ENCODE measurements at places on chromosomes 1 and 21. TPM values are rescaled to one million over a fixed set of nuclear protein-coding genes. Genes with fewer than 3 reads are reported as not detected.
A peak's percentile ranks its signal among the peaks of the same experiment; 100 is the strongest.

DNA sequence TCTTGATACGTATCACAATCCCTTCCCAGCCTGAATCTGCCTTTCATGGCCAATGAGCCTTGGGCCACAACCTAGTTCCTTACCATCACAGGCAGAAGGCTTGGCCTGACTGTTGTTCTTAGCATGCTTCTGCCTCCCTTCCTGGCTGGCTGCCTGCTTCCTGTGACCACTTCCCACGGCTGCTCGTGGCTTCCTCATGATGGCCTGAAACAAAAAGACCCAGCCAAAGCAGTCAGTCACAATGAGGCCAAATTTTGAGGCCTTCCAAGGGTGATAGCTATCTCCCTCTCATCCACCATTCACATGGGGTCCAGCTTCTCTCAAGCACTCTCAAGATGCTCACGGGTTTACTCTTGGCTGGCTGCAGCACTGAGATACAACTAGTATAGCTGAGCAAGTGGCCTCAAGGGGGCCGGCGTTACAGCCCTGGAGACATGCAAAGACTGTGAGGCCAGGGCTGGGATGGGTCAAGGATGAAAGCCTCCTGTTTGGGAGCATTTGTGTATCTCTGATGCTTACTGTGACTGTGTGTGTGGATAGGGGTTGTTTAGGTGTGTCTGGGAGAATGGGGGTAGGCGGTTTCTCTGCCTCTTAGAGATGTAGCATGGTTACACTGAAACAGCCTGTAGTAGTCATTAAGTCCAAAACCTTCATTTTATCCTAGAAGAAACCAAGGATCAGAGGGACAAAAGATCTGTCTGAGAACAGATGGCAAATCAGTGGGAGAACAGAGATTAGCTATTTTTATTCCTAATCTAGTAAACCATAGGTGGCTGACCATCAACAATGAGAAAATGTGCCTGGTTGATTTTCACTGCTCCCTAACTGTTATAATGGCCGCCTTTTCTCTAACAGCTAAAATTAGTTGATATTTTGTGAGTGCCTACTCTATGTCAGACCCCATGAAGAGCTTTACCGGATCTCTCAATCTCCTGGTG, 5.4 kb upstream of the TOE1 start:
- no peaks in the 10 kb centered on the region for H3K27me3 ChIP-seq
- no peaks in the 10 kb centered on the region for H3K36me3 ChIP-seq
- H3K4me3 ChIP-seq: no peak overlapping the region
- no peak overlapping the region for H3K27ac ChIP-seq
- H3K4me1 ChIP-seq: peaks cover 9% of the 10 kb centered on the region
- DNase-seq: no peak

GRCh38 chr1:39003794-39004193, 12.7 kb downstream of the AKIRIN1 start:
- peak; percentile 72 for DNase-seq
- no peaks in the 10 kb centered on the region for H3K27me3 ChIP-seq
- peaks cover 18% of the 10 kb centered on the region for H3K4me1 ChIP-seq
- H3K4me3 ChIP-seq: no peak overlapping the region
- peak overlapping the region; percentile 29 for H3K27ac ChIP-seq
- peaks cover 85% of the 10 kb centered on the region for H3K36me3 ChIP-seq

GRCh38 chr1:241648159-241648558, 3.9 kb upstream of the WDR64 start:
- no peak for DNase-seq
- H3K27me3 ChIP-seq: no peaks in the 10 kb centered on the region
- H3K27ac ChIP-seq: no peak overlapping the region
- no peak overlapping the region for H3K4me3 ChIP-seq
- H3K36me3 ChIP-seq: no peaks in the 10 kb centered on the region

- H3K27ac ChIP-seq: no peak overlapping the region
- no peaks in the 10 kb centered on the region for H3K27me3 ChIP-seq
- no peaks in the 10 kb centered on the region for H3K36me3 ChIP-seq
- H3K4me3 ChIP-seq: no peak overlapping the region
- DNase-seq: peak; percentile 74
Observed at GRCh38 chr1:177945943-177946650, 23.8 kb downstream of the SEC16B start.

DNA sequence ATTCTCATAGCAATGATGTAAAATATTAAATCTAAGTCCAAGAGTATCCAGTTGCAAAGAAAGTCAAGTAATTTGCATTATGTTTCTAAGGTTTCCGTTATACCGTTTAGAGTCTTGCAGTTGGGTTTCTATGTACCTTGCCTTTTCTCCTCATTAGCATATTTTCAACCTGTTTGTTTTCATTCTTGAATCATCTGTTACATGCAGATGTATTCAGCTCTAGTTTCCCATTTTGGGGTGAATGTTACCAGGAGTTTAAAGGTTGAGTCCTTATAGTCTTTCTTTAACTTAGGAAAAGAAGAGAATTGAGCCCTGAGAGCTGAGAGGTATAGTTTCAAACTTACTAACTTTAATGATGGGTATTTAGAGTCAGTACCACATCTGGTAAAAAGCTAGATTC, 139.9 kb downstream of the NFIA start:
- H3K4me3 ChIP-seq: peak overlapping the region; percentile 60
- H3K27ac ChIP-seq: peak overlapping the region; percentile 50
- no peaks in the 10 kb centered on the region for H3K27me3 ChIP-seq
- DNase-seq: no peak

DNA sequence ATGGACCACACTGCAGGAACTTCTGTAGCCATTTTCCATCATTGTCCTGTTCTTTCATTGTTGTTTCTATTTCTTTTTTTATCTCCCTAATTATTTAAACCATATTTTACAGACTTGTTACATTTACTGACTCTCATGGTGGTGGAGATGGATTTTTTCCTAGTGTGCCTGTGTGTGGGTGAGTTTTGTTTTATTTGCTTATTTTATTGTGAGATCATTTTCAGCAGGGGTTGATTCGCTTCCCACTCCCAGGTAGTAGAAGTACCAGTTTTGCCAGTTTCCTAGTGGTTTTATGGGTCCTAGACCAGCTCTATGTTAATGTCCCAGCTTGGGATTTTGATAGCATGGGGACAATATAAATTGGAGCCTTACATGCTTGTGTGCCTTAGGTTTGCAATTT, 80.0 kb upstream of the BACH1 start:
- H3K4me3 ChIP-seq: no peak overlapping the region
- H3K36me3 ChIP-seq: no peaks in the 10 kb centered on the region
- H3K27ac ChIP-seq: peak overlapping the region; percentile 74
- no peaks in the 10 kb centered on the region for H3K27me3 ChIP-seq
- peaks cover 15% of the 10 kb centered on the region for H3K4me1 ChIP-seq

GRCh38 chr1:67792741-67793458, 40.4 kb downstream of the GNG12 start:
- H3K4me1 ChIP-seq: peaks cover 65% of the 10 kb centered on the region
- H3K27ac ChIP-seq: peak overlapping the region; percentile 88
- H3K27me3 ChIP-seq: no peaks in the 10 kb centered on the region
- H3K4me3 ChIP-seq: peak overlapping the region; percentile 48

- H3K27ac ChIP-seq: no peak overlapping the region
- H3K4me3 ChIP-seq: no peak overlapping the region
- no peaks in the 10 kb centered on the region for H3K4me1 ChIP-seq
- no peak for DNase-seq
Observed at GRCh38 chr1:181366910-181367309, 116.4 kb upstream of the CACNA1E start.

- peaks cover 26% of the 10 kb centered on the region for H3K4me1 ChIP-seq
- peak overlapping the region; percentile 79 for H3K27ac ChIP-seq
- peaks cover 15% of the 10 kb centered on the region for H3K36me3 ChIP-seq
- DNase-seq: peak; percentile 78
Observed at GRCh38 chr1:248841702-248842395, 3.8 kb downstream of the ZNF672 start.

- peaks cover 47% of the 10 kb centered on the region for H3K36me3 ChIP-seq
- H3K4me3 ChIP-seq: no peak overlapping the region
- DNase-seq: peak; percentile 73
- peak overlapping the region; percentile 80 for H3K27ac ChIP-seq
- peaks cover 56% of the 10 kb centered on the region for H3K4me1 ChIP-seq
- no peaks in the 10 kb centered on the region for H3K27me3 ChIP-seq
Observed at GRCh38 chr1:85344256-85344694, 67.8 kb upstream of the BCL10 start.

GRCh38 chr1:218377143-218377660, 32.1 kb downstream of the TGFB2 start:
- no peaks in the 10 kb centered on the region for H3K36me3 ChIP-seq
- peaks cover 59% of the 10 kb centered on the region for H3K4me1 ChIP-seq
- H3K27ac ChIP-seq: peak overlapping the region; percentile 75
- no peaks in the 10 kb centered on the region for H3K27me3 ChIP-seq
- peak; percentile 93 for DNase-seq

DNA sequence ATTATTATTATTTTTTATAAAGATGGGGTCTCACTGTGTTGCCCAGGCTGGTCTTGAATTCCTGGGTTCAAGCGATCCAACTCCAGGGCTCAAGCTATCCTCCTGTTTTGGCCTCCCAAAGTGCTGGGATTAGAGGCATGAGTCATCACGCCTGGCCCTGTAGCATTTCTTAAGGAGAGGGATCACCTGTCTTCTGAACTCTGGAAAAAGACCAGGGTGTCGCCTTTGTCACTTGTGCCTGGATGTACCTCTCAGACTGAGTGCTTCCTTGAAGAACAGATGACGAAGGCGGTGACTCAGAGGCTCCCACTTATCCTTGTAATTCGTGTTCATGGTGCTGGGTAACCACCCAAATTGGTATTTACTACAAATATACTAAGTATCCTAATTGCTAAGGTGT, 2.4 kb upstream of the CGN start:
- H3K27me3 ChIP-seq: peaks cover 88% of the 10 kb centered on the region
- no peaks in the 10 kb centered on the region for H3K36me3 ChIP-seq
- no peak for DNase-seq
- H3K4me3 ChIP-seq: no peak overlapping the region

DNA sequence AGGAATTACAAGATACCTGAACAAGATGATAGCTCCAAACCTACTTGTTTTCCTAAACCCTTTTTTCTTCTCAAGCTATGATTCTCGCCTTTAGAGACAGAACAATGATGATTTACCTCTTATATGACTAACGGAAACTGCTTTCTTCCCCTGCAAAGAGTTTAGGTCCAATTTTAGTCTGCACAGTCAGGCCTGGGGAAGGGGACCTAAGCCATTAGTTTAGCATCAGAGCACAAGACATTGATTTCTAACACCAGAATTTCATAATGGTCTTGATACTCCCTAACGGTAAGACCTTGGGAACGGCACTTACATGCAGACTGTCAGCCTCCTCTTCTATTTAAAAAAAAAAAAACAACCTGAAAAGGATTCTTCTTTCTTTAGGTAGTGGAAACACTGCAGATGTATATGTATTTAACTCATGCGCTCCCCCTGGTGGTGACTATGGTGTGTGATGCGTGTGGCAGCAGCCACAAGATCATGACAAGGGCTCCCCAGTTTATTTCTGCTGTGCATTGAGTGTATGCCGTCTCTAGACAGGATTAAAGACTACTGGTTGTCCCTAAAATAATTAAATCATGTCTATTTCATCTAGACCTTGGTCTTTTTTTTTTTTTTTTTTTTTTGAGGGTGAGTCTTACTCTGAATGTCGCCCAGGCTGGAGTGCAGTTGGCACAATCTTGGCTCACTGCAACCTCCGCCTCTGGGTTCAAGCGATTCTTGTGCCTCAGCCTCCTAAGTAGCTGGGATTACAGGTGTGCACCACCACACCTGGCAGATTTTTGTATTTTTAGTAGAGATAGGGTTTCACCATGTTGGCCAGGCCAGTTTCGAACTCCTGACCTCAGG, 37.3 kb upstream of the TMEM222 start:
- no peak overlapping the region for H3K4me3 ChIP-seq
- H3K36me3 ChIP-seq: no peaks in the 10 kb centered on the region
- no peak overlapping the region for H3K27ac ChIP-seq
- H3K4me1 ChIP-seq: no peaks in the 10 kb centered on the region
- H3K27me3 ChIP-seq: no peaks in the 10 kb centered on the region

GRCh38 chr1:228989992-228990827, 254.9 kb downstream of the RHOU start:
- no peaks in the 10 kb centered on the region for H3K36me3 ChIP-seq
- no peak for DNase-seq
- H3K4me3 ChIP-seq: no peak overlapping the region
- H3K27me3 ChIP-seq: no peaks in the 10 kb centered on the region

DNA sequence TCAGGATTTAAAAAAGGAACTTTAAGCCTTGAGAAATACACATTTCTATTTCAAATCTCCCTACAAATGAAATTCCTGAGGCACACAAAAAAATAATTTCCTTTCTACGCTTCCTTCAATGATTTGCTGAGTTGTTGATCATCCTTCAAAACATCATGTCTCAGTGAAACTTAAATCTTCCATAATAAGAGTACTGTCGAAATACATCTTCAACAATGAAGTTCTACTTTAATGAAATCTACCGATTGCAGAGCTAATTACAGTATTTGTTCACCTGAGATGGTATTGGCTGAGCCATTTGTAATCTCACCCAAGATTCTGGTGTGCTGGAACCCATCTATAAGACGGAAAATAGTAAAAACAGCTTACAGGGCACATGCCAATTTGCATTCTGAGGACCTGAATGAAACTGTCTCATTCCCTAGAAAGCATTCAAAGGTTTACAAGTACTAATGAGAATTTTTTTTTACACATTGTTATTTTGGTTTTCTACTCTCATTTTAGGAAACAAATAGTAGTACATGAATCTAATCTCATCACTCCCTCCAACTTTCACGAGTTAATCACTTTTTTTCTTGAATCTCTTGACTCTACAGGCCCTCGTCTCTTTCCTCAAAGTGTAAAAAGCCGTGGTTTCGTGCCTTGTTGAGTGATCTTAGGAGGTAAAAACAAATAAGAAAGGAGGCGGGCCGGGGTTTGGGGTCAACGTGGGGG, 1.1 kb downstream of the CHML start:
- no peaks in the 10 kb centered on the region for H3K27me3 ChIP-seq
- H3K27ac ChIP-seq: no peak overlapping the region
- peak overlapping the region; percentile 84 for H3K4me3 ChIP-seq
- peaks cover 6% of the 10 kb centered on the region for H3K36me3 ChIP-seq
- peak; percentile 32 for DNase-seq
- peaks cover 32% of the 10 kb centered on the region for H3K4me1 ChIP-seq

GRCh38 chr1:21966247-21967000, 10.4 kb upstream of the CELA3B start:
- no peaks in the 10 kb centered on the region for H3K36me3 ChIP-seq
- peak; percentile 89 for DNase-seq
- H3K27me3 ChIP-seq: no peaks in the 10 kb centered on the region

- H3K27ac ChIP-seq: no peak overlapping the region
- H3K36me3 ChIP-seq: peaks cover 5% of the 10 kb centered on the region
- no peak overlapping the region for H3K4me3 ChIP-seq
Observed at GRCh38 chr21:43739621-43740435, 20.9 kb downstream of the PDXK start.

IL23R gene
- total RNA-seq: not detected

AMY1B gene
- not detected for total RNA-seq

LRRC38 gene
- not detected for total RNA-seq

CRNN gene
- total RNA-seq: not detected

OR14C36 gene
- total RNA-seq: not detected
